ENCODE measurements at places on chromosomes 4 and X.

GRCh38 chrX:103344606-103345005 is 11.7 kb upstream of the TCEAL9 start:
- no peak for DNase-seq

- DNase-seq, result no peak
Observed at GRCh38 chrX:127879585-127879984, 172.6 kb downstream of the ACTRT1 start.

- DNase-seq, result no peak
Observed at GRCh38 chrX:151384807-151385206, 12.2 kb upstream of the VMA21 start.

DNA sequence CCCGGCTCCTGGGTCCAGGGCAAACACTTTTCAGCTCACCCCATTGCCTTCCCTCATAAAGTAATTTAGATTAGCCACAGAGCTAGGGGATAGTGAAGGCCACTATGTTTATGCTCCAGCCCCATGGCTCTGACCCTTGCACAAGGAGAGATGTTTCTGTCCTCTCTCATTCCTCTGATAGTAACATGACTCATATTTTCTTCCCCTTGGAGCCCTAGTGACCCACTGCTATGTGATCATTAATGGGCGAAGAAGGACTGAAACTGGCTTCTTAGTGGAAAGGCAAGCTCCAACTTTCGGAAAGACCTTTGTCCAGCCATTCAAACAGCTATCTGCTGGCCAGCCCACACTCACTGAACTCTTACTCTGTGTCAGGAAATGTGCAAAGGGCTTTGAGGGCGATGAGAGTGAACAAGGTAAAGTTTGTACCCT is 12.3 kb downstream of the CLDN2 start:
- DNase-seq, result no peak

GRCh38 chrX:52270453-52271116 is 85.9 kb downstream of the MAGED4 start:
- DNase-seq, result no peak

DNA sequence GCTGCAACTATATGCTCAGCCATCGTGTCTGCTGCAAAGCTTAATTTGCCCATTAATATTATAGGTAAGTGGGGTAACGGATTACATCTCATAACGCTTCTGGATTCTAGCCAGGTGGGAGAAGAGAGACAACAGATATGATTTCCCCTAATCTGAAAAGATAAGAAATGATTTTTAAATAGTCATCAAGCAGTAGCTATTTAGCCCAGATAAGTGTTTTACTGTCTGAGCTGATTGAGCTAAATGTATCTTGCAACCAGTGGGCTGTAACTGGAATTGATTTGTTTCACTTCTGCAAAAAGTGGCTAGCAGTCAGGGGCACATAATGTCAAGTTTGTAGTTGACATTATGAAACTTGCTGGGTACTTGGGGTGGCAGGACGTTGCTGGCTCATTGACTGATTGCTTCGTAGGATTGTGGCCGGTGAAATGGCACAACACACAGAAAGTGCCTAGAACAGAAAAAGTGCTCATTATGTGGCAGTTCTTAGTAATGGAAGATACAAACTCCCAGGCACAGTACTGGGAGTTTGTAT is 18.5 kb downstream of the LAP3 start:
- DNase-seq, result no peak

- no peak for DNase-seq
Observed at GRCh38 chrX:153348421-153348820, 14.5 kb downstream of the ZNF275 start.

- DNase-seq, result no peak
Observed at GRCh38 chr4:151729731-151730559, 30.9 kb downstream of the GATB start.

- no peak for DNase-seq
Observed at GRCh38 chrX:108312957-108313356, 125.3 kb downstream of the COL4A6 start.

DNA sequence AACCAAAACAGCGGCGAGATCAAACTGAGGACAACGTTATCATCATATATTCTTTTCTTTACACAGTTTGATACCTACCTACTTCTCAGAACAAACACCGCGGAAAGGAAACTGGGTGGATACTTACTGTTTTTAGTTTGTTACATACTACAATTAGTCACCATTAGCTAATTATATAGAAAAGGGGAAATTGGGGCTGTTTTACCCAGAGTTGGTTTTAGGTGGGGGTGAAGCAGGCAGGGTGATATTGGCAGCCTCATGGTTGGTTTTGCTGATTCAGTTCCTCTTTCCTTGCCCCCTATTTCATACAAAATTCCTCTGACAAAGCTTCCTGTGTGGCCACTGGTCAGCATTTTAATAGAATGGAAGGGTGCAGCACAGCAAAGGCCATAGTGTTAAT is 77.8 kb downstream of the SORBS2 start:
- no peak for DNase-seq

GRCh38 chr4:104763554-104764222 is 269.0 kb upstream of the CXXC4 start:
- no peak for DNase-seq

- no peak for DNase-seq
Observed at GRCh38 chr4:80058740-80059139, 14.3 kb downstream of the ANTXR2 start.

DNA sequence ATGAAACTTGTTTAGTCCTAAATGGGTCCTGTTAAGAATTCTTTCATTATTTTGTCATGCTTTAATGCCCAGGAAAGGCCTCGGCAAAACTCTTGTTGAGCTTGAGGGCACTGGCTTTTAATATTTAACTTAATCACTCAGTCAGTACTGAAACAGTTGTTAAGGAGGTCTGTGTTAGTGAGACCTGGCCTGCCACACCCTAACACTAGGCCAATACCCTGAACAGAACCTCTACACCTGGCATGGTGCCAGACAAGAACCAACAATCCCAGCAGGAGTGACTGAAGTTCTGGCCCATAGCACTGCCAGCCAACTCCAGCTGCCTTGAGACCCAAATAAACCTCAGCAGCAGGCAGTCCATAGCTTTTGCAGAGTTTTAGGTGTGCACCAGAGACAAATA is 85.7 kb upstream of the ITM2A start:
- DNase-seq, result no peak

DNA sequence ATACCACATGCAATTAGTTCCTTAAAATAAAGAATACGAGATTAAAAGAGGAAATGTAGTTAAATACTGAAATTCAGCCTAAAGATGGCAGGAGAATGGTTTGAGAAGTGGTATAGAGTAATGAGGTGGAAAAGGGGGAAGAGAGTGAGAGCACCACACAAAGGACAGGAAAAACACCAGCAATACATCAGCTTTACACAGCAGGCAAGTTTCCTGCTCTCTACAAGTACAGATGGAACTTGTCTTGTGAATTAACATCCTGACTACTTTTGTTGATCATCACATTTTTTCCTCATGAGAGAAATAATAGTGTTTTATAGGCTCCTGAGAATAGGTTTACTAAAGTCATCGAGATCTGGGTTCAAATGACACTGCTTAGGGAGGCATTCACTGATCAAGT is 2.9 kb upstream of the UNC5C start:
- DNase-seq, result no peak

- no peak for DNase-seq
Observed at GRCh38 chr4:33715841-33716395, 2528.4 kb downstream of the ARAP2 start.

GRCh38 chr4:83599183-83599582 is 63.3 kb downstream of the GPAT3 start:
- DNase-seq, result no peak

DNA sequence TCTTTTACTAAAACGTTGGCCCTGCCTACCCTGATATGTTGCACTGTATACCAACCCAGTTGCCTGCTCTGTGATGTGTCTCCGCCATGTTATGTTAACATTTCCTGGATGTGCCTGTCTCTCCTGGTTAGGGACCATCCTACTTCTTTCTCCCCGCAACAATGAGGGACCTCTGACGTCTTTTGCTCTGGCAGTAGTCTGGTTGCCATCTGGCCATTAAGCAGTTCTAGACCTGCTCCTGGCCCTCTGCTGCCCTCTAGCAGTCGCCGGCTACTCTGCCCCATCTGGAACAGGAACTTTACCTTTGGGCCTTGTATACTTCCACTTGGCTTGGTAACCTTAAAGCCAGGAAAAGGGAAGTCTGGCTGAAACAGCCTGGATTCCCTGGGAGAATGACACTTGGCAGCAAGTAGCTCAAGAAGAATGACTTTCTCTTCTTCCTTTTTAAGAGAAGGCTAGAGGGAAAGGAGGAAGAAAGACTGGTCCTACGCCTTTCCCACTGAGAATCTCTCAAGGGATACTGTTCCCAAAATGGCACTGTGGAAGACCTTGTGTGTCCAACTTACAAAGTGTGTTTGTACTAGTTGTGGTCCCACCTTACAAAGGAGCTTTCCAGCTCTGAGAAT is 63.5 kb downstream of the GPC3 start:
- no peak for DNase-seq

DNA sequence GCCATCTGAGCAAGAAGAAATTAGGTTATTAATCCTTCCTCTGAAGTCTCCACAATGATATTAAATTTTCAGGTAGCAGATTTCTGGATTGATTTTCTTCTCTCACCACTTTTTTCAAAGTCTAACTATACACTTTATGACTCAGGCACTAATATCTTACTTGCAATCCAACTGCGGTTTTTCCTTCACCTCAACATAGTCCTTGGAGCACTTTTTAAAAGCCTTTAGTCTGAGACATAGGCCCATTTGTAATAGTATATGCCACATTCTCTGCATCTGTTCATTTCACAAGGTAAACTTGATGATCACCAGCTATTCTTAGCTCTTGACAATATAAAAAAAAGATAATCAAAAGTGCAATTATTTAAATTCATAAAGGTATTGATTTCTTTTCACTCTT is 55.9 kb upstream of the EDNRA start:
- DNase-seq, result no peak

DNA sequence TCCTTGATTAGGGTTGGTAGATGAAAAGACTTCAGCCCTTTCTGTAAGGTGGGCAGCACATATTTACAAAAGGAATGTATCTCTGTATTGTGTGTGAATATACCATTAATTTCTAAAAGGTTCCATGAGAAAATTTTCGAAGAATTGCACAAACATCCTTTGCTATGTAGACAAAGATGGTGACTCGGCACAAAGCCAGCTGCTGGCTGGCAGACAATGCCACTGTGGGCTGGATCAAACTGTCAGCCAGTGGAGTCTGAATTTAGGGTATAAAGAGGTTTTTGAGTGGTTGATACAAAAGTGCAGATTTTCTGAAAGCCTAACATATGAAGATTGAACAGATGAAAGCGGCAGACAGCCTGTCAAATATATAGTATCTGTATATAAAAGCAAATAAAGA is 5.6 kb upstream of the TXK start:
- DNase-seq, result no peak

GRCh38 chr4:107035819-107036583 is at the start of gene DKK2:
Gene DKK2, minus strand, starts transcription at chr4:107036313. Its CDS starts 722 bp downstream, at chr4:107035591.
- DNase-seq, result no peak

DNA sequence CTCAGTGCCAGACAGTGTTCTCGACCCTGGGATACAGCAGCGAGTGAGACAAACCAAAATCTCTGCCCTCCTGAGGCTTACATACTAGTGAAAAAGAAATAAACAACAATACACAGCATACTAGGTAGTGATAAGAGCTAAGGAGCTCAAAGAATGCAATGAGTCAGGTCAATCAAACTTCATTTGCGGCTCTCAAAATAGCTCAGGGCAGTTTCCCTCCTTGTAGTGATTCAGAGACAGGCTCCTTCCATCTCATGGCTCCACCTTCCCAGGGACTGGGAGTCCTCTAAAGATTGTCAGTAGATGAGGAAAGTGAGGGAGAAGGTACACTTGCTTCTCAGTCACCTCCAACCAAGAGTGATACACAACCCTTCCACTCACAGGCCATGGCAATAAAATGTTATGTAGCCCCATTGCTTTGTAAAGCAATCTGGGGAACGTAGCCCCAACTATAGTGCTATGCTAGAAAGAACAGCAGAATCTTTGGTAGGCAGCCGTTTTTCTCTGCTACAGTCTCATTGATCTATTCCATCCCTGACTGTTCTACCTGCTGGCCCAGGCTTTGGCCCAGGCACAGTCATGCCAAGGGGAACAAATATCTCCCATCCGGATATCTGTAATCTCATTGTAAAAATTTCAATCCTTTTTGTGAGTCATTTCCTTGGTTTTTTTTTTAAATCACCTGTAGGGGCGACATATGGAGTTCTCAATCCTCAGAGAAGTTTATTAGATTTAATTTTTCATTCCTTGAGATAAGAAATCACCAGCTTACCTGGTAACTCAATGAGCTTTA is 183.1 kb upstream of the S100G start:
- DNase-seq, result no peak

DNA sequence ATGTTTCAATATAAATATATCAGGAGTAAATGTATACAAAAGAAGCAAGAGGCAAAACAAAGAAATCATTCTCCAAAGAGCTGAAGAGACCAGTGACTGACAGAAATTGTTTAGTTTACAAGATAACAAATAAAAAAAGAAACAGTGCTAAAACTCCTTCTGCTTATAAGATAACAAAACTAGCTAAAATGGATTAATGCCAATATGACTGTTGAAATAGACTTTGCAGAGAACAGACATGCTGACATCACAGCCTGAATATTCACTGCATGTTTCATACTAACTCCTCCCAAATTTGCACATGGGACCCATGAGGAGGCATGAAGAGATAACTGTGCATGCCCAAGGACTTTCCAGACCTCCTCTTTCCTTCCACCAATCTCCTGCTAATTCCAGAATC is 6.2 kb upstream of the GABRA4 start:
- DNase-seq, result no peak

GRCh38 chr4:12178614-12179610 is 750.2 kb upstream of the HS3ST1 start:
- DNase-seq, result no peak

DNA sequence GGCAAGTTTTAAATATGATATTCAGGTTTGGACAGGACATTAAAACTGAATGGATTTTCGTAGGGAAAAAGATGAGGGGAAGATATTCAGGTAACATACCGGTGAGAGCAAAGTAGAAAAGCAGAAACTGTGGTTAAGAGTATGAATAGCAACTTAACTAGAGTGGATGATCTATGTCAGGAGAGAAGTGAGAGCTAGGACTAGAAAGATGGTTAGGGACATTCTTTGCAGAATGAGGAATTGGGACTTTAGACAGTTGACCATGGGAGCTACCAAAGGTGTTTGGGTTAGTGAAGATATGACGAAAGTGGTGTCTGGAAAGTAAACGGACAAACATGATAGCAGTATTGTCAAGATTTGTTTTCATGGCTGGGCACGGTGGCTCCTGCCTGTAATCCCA is 45.2 kb downstream of the ANXA5 start:
- DNase-seq, result no peak

GRCh38 chr4:166531703-166532102 is 658.7 kb downstream of the TLL1 start:
- no peak for DNase-seq

DNA sequence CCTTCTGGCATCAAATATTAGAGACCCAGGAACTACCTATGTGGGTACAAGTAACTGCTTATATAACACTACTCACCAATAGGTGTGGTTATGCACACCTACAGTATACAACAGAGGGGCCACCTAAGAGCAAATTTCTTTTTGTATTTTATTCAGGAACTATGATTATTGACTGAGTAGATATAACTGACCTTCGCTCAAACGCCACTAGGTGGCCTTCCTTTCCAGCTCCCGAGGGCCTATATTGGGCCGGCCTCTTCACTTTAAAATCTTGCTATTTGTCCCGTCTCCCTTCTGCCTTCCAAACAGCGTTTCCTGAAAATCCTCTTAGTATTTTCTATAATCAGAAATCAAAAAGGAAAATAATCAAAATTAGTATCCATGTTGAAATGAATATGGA is 19.9 kb upstream of the PABPC5 start:
- no peak for DNase-seq

- no peak for DNase-seq
Observed at GRCh38 chrX:124414281-124414680, 67.9 kb downstream of the SH2D1A start.
